ENCODE measurements at places on chromosomes 16 and 17.

DNA sequence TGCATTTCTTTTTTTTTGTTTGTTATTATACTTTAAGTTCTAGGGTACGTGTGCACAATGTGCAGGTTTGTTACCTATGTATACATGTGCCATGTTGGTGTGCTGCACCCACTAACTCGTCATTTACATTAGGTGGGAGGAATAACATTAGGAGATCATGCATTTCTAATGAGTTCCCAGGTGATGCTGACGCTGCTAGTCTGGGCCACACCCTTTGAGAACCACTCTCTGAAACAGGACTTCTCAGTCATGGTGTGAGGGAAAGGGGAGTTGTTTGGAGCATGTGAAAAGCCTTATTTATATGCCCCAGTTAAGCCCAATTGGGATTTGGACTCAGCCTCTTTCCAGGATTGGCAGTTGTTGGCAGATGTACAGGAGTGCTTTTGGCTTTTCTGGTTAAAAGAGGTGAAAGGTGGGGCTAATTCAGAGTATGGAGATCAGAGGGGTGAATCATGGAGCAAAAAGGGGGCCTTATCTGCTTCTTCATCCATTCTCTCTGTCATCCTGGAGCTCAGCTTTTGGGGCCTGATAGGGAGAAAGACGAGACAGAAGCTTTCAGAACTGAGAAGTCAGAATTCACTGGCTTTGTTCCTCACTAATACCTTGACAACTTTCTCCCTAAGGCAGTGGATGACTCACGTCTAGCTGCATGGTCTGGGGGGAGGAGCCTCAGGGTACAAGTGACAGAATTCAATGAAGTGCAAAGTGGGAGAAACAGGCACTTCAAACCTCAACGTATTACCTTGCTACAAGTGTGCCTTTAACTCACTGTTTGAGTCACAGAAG is 180.0 kb upstream of the CACNG3 start:
- no peak for DNase-seq

DNA sequence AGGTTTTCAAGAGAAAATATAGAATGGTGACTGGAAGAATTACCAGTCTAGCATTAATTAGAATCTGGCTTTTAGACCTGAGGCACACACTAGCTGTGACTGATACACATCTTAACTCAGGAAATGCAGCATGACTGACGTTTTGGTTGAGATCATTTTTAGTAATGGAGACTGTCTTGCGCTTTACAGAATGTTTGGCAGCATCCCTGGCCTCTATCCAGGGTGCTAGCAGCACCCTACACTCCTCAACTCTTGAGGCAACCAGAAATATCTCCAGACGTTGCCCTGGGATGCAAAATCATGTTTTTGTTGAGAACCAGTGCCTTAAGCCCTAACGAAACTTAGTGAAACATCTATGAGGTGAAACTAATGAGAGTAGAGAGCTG is 109.0 kb downstream of the HS3ST3A1 start:
- no peak for DNase-seq

DNA sequence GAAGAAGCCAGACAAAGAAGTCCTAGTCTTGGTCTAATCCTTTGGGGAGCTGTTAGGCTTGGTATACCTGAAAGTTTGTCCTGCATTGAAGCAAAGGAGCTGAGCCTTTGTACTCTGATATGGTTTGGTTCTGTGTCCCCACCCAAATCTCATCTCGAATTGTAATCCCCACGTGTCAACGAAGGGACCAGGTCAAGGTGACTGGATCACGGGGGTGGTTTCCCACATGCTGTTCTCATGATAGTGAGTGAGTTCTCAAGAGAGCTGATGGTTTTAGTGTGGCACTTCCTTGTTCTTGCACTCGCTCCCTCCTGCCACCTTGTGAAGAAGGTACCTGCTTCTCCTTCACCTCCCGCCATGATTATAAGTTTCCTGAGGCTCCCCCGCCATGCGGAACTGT is 33.6 kb downstream of the FAM20A start:
- no peak for DNase-seq

GRCh38 chr16:1610899-1611632 is 806 bp downstream of the IFT140 start:
- DNase-seq, result no peak

GRCh38 chr16:50742576-50743200 is 802 bp downstream of the CYLD start:
- no peak for DNase-seq

- no peak for DNase-seq
These were observed 36.8 kb downstream of the NLRC5 start for GRCh38 chr16:57025941-57026777.

DNA sequence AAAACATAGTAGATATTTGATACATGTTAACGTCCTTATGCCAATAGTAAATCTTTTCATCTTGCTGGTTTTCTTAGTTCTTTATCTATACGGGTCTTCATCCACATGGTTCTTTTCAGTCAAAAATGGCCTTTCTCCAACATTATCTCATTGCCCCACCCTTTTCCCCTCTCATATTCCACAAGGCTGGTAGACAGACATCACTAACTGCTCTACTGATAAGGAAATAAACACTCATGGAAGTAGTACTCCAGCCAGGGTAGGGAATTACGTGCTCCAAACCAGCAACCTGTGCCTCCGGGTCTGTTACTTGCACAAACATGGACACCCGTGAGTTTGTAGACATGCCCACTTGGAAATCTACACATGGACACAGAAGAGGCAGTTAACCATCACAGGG is 141.4 kb downstream of the XYLT1 start:
- no peak for DNase-seq

GRCh38 chr16:72832621-72833248 is 215.2 kb downstream of the ZFHX3 start:
- DNase-seq, result no peak

DNA sequence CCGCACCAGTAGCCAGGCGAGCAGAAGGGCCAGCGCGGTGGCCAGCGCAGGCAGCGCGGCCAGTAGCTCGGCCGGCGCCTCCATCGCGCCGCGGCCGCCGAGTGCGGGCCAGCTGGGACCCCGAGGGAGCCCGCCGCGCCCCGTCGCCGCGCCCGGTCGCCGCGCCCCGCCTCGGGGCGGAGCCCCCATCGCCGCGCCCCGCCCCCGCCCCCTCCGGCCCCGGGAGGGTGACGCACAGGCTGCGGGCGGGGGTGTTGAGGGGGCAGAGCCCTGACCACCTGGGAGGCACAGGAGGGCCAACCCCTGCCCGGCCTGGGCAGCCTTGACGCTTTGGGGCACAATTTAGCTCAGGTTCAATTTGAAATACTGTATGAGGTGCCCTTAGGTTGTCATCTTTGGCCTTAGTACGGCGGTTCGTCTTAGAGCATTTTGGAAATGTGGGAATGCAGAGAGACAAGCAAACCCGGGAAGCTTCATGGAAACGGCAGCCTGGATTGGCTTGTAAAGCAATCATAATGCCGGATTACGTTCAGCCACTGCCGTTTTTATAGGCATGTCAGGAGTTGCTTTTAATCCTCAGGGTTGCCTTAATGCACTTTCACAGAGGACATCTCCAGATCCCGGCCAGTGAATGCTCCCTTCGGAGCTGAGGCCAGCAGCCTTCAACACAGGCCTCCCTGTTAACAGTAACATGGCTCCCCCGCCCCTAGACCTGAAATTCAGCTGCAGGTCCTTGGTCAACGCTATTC is at the start of gene MXRA7:
MXRA7 (minus strand) TSS at position 103 of the 749 bp plus-strand sequence; CDS start at position 84, 19 bp downstream.
- no peak for DNase-seq

DNA sequence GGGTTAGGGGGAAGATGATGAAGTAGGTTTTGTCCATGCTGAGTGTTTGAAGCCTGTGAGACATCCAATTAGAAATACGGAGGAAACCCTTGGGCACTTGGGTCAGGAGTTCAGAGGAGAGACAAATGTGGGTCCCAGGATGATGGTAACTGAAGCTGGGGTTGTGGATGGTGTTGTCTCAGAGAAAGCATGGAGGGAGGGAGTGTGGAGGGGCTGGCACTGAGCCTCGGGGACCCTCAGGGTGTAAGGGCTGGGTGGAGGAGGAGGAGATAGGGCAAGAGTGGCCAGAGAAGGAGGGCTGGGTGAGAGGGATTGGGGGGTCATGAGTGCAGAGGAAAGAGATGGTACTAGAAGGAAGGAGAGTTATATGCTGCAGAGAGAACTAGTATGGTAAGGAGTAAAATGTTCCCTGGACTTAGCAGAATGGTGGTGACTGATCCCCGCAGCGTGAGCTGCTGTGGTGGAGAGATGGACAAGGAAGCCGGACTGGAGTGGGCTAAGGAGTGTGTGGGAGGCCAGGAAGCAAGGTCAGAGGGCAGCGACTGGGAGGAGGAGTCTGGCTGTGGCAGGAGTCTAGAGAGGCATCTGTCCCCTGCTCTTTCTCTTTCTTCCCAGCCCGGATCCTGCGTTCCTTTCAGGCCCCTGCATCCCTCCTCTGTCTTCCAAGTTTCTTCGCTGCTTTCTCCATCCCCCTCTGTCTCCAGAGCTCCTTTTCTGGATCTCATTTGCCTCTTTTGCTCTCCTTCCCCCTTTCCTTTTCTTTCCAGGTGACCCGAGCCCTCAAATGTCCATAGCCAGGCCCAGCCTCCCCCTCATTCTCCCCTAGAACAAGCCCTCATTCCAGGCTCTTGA is 3.9 kb upstream of the COL1A1 start:
- DNase-seq, result no peak

DNA sequence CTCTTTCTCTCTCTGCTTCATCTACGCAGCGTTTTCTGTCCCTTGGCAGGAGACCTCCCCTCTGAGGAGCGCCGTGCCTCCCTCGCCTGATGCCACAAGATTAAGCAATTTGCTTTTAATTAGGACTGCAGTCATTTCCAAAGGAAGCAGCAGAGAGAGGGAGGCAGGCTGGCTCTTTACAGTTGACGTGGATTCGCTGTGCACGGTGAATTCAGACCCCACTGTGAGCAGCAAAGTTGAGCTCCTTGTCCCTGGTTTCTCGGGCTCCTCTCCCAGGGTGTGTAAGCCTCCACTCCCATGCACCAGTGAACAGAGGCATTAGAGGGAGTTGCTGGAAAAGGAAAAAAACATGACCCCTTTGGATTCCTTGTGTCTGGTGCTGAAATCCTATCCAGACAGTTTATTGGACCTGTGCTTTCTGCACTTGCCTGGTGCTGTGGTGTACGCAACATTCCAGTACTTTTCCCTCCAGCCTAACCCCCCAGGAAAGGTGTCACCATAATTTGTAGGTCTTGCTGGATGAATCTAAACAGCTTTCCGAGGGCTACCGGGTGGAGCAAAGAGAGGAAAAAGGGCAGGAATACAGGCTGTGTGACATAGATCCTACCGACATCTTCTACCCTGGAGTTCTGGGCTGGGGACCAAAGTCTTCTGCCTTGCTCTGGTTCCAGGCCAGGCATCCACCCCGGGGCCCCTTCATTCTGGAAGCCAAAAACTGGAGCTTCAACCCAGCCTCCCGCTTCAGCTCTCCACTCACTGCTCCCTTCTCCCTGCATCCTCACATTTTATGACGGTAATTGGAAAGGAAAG is 171.0 kb downstream of the MAF start:
- DNase-seq, result no peak

- no peak for DNase-seq
These were observed 60.1 kb upstream of the TMEM132E start for GRCh38 chr17:34519282-34519681.

- DNase-seq, result no peak
These were observed 1.6 kb downstream of the HEATR3 start for GRCh38 chr16:50067290-50067853.

DNA sequence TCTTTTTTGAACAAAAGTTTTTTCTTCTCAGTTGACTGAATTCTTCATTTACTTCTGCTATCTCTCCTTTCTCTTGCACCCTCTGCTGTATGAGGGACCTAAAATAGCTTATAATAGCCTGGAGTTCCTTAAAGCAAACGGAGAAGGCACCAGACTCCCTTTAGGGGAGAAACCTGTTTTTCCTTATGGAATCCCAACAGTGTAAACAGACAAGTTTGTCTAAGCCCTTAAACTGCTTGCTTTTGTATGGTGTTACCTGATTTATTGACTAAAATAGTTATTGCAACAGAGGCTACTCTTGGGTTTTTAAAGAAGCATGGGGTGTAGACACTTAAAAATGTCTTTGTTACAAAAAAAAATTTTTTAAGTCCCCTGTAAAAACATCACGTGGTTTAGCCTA is 12.9 kb upstream of the TRIM25 start:
- no peak for DNase-seq

GRCh38 chr16:72657791-72658190 is 390.1 kb downstream of the ZFHX3 start:
- DNase-seq, result no peak

DNA sequence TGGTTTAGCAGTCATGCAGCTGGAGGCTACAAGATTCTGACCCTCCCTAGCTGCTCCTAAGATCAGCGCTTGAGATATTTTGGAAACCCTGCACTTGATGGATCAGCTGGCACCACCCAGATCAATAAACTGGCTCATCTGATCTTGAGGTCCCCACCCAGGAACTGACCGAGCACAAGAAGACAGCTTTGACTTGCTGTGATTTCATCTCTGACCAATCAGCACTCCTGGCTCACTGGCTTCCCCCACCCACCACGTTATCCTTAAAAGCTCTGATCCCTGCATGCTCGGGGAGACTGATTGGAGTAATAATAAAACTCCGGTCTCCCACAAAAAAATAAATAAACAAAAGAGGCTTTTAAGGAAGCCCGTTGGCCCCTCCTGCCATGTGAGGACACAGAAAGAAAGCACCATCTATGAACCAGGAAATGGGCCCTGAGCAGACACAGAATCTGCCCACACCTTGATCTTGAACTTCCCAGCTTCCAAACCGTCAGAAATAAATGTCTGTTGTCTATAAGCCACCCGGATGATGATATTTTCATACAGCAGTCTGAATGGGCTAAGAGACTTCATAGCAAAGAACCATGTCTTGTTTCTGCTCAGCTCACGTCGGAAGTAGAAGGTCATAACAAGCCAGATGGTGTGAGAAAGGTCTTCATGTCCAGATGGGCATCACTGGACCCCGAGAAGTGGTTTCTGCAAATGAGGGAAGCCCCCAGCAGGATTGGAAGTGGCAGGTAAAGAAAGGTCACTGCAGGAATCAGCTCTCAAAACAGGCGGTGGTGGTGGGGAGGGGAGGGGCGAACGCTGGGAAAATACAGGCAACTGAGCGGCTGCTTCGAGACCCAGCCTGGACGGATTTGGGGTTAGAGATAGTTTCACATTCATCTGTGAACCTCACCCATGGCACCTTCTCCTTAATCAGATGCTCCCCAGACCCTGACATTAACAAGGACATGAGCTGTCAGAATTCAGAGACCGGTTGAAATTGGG is 19.8 kb upstream of the RPH3AL start:
- DNase-seq, result no peak

DNA sequence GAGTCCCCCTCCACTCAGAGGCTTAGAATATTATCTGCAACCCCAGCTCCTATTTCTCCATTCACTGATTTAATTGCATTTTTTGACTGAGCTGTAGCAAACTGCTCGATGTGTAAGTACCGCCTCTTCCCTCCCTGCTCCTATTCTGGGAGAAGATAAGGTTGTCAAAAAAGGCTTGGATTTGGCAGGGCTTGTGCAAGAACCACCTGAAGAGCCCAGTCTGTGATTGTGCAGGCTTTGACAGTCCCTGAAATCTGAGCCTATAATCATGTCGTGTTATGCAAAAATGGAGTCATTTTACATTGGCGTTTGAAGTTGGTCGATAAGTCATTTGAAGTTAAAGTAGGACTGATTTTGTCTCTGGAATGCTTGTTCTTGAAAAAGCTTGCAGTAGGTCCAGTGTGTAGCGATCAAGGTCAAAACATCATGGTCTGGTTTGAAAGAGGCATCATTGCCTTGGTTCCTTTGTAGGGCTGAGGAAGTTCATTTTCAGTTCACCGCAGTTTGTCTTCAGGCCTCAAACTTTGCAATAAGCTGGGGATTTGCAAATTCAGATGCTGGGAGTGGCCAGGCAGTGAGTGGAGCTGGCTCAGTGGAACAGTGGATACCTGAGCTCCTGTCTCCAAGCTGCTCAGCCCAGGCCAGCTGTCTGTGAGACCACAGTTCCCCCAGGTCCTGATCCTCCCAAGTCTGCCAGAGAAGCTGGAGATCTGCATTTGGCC is 68.8 kb downstream of the KATNIP start:
- no peak for DNase-seq

Data from NCI-H2081 treated with DMSO at 0.1 percent for 48 hours (cell line).